ENCODE measurements at places on chromosomes 6 and 20.

DNA sequence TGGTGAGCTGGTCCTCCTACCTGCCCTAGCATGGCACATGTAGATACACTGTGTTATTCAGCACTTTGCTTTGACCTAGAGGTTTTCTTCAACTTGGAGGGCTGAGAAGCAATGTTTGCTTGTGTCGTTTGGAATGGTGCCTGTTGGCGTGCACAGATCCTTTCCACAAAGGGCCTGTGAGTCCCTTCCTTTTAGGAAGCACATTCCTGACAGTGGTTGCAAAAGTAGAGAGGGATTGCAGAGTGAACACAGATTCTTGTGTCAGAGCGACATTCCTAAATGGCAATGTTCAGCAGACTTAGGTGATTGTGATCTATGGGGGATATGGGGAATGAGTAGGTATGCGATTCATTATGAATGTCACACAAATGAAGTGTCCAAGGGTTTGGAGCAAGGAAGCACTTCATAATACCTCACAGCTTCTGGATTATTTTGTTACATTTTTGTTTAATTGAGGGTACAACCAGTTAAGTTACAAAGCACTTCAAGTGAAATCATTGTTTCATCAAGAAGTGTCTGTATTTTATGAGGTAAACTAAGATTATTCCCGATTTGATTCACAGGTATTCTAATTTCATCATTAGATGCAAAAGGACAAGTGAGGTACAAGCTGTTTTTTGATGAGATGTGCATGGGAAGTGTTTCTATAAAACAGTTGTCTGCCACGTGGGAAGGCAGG is 713 bp upstream of the RNF144B start:
- no peak for DNase-seq

DNA sequence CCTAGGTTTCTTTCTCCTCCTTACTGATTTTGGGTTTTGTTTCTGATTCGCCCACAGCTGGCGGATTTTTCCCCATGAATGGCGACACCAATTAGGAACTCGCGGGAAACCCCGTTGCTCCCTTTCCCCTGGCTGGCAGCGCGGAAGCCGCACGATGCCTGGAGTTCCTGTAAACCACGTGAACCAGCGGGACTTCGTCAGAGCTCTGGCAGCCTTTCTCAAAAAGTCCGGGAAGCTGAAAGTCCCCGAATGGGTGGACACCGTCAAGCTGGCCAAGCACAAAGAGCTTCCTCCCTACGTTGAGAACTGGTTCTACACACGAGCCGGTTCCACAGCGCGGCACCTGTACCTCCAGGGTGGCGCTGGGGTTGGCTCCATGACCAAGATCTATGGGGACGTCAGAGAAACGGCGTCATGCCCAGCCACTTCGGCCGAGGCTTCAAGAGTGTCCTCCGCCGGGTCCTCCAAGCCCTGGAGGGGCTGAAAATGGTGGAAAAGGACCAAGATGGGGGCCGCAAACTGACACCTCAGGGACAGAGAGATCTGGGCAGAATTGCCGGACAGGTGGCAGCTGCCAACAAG is 3.2 kb upstream of the SEC23B start:
- no peak for DNase-seq

GRCh38 chr6:142279350-142280180 is 22.2 kb upstream of the ADGRG6 start:
- no peak for DNase-seq

GRCh38 chr6:32127409-32127716 is 683 bp downstream of the ATF6B start:
- no peak for DNase-seq

DNA sequence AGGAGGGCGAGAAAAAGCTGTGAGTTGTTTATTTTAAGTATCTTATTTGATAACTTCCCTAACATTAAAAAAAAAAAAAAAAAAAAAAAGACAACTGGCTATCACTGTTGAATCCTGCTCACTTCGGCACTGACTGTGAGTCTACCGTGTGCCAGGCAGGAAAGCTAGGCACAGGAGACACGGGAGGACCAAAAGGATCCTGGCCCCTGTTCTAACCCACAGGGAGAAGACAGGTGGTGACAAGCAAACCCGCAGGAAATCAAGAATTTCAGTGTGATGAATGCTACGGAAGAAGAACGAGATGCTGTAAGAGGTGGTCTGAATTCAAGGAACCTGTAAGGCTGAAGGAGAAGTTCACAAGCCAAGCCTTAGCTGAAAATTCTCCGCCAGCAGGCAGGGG is 94.7 kb upstream of the NFATC2 start:
- no peak for DNase-seq

- no peak for DNase-seq
Observed at GRCh38 chr6:148443798-148444560, 101.3 kb downstream of the SASH1 start.

GRCh38 chr20:45704969-45705637 is at the start of gene WFDC10B:
TSS of gene WFDC10B (minus strand) at chr20:45705019. CDS start at chr20:45685992, 19,027 bp downstream.
- no peak for DNase-seq

DNA sequence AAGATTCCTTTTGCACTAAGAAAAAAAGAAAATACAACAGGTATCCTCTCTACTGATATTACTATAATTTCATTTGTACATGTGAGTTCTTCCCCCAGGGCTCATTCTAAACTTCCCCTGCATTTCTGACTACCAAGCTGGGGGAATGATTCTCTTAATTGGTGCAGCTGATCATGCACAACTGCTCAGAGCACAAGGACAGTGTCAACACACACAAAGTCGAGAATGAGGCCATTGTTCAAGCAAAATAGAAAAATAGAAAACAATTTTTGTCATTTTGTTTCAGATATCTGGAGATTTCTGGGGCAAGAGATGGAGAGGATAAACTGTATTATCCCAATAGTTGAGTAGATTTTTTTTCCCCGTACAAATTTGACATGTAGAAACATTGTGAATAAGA is 236.3 kb downstream of the HAO1 start:
- DNase-seq: no peak

- no peak for DNase-seq
Observed at GRCh38 chr6:7143476-7143974, 35.8 kb downstream of the RREB1 start.

DNA sequence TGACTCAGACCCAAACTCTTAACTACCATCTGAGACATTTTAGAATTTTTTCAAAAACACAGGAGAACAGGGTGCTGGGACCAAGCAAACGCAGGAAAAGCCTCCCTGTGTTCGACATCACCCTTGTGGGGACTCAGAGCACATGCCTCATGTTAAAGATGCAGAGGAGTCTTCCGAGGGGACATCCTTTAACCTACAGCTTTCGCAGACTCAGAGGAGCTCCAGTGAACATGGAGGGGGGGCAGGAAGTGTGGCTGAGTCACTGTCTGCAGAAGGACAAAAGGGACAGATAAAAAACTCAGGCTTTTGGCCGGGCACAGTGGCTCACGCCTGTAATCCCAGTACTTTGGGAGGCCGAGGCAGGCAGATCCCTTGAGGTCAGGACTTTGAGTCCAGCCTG is 15.1 kb downstream of the BMP7 start:
- no peak for DNase-seq

DNA sequence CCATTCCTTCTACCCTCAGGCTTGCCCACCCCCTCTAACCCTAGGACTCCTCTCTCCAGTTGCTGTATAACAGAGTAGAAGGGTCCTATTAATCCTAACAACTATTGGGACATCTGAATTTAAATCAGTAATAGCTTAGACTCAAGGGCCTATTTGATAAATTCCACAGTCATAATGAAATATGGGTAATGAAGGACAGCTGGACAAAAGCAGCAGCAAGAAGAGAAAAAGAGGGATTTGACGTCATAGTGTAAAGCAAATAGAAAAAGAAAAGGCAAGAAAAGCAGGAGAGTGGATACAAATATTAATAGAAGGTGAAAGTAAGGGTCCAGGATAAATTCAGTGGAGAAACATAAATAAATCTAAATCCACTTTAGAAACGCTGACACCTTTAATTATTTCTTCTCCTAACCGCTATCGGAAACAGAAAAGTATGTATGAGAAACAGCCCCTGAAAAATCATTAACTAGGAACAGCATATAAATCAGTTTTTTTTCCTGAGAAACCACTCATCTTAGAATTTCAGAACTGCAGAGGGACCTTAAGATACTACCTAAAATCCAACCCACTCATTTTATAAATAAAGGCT is 12.8 kb downstream of the FKBP5 start:
- no peak for DNase-seq

GRCh38 chr6:10268611-10269310 is 146.1 kb downstream of the TFAP2A start:
- DNase-seq: no peak

DNA sequence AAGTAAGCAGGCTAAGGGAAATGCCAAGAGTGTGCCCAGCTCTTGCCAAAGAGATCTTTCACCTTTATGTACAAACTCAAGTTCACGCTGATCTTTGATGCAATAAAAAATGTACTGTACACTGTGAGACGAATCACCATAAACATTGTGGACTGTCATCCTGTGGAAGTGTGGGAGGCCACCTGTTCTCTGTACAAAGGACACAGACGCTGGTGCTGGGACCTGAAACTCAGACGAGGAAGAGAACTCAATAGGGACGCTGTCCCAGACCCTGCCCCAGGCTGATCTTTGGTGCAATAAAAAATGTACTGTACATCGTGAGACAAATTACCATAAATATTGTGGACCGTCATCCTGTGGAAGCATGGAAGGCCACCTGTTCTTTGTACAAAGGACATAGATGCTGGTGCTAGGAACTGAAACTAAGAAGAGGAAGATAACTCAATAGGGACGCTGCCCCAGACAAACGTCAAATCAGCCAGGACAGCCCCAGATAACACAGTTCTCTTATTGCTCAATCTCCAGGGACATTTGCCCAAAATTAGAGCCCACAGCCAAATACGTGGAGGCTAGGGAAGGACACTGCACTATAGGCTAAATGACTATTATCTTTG is 312.7 kb upstream of the SGK1 start:
- no peak for DNase-seq

GRCh38 chr20:43363506-43363905 is 94.2 kb upstream of the SRSF6 start:
- no peak for DNase-seq

GRCh38 chr6:10970731-10971130 is 73.4 kb downstream of the ELOVL2 start:
- DNase-seq: no peak

- no peak for DNase-seq
Observed at GRCh38 chr6:61193771-61194170, 1092.3 kb downstream of the KHDRBS2 start.

DNA sequence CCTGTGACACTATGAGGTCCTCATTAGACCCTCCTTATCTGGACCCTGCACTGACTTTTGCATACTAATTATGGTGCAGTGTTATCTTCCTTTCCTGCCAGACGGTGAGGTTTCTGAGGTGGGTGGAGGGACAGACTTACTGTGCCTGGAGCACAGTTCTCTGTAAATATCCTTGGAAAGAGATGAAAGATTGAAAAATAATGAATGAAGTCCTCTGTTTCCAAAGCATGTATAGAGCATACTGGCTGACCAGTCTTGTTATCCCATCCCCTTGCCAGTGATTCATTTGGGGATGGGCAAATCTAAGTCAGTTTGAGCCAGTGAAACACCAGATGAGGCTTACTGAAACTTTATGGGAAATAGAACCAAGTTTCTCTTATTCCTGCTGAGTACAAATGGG is 152.6 kb upstream of the HDDC2 start:
- no peak for DNase-seq

DNA sequence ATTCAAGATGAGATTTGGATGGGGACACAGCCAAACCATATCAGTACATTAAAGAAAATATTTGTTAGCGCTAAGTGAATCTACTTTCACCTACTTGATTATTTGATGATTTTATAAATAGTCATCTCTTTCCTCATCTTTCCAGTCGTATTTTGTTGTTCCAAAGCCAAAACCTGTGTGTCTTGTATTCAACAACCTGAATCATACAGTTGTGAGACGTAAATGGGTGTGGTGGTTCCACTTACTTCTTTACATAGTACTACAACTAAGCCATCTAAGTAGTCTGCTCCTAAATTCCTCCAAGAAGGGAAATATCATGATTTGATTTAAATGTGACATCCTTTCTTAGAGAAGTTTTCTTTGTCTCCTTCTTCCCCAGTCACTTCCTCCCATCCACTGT is 132.8 kb downstream of the ESR1 start:
- DNase-seq: no peak

DNA sequence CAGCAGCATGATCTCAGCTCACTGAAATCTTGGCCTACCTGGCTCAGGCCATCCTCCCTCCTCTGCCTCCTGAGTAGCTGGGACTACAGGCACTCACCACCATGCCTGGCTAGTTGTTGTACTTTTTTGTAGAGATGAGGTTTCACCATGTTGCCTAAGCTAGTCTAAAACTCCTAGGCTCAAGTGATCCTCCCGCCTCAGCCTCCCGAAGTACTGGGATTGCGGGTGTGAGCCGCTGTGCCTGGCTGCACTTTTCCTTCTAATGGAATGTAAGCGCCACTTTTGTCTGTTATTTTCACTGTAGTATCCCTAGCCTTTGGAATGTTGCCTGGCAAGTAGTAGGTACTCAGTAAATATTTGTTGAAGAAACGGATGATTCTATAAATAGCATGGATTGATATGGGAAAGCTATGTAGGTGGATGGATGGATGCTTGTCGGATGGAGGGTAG is 10.4 kb upstream of the TRIB3 start:
- DNase-seq: no peak

GRCh38 chr6:38141716-38142115 is 322.2 kb downstream of the ZFAND3 start:
- no peak for DNase-seq

DNA sequence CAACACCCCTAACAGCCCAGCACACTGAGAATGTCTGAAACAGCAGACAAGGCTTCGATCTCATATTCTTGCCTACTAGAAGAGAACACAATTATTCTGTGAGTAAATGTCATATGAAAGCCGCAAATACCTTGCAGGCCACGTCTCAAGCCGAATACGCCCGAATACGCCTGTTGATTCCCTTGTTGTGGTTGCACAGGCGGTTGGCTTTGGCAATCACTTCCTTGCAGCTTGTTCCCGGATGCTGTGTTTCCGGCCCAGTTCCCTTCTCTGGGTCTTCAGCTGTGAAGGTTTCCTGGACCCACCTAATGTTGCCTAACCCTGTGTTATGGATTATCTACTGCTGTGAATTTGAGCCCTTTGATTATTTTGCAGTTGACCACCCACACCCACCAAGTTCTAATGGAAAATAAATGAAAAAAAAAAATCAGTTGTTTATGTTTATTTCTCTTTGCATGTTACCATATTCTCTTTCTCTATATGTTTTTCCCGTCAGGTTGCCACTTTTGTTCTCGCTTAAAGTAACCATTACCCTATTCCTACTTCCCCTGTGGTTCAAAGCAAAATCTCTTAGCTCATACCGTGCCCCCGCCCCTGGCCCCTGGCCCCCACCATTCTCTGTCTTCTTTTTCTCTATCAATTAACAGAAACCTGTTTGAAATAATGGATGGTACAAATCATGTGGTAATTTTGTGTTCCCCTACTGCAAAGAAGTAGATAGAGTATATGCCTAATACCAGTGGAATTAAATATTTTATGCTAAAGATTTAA is 172.4 kb downstream of the ADGB start:
- no peak for DNase-seq

GRCh38 chr20:43750774-43751166 is 24.0 kb upstream of the GTSF1L start:
- DNase-seq: no peak

Data from stimulated activated CD8-positive, alpha-beta memory T cell treated with anti-CD3 and anti-CD28 coated beads, Interleukin-4, amount 100 ng/mL, for 4 hours (primary cell).